ENCODE measurements at places on chromosomes 4 and X.

DNA sequence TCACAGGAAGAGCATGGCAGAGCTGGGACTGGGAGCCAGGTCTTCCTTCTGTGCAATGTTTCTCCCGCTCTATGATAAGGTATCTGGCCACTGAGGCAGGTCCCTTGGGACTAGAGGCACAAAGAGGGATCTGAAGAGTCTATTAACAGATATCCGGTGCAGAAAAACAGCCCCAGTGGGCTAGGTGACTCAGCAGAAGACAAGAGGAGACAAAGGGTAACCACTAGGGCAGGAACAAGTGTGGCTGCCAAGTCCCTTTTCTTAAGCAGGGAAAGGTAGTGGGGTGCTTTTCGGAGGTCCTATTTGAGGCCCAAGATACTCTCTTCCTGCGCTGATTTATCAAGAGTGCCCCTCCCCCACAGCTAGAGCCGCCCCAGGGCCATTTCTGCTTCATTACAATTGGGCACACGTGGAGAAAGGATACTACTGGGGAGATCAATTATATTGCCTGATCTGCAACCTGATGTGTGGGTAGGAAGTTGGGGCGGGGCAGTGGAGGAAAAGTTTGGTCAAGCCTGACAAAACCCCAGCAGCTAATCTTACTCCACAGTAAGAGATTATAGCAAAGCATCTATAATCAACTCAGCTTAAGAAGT is at the start of gene DGAT2L6:
Gene DGAT2L6, plus strand, starts transcription at position 546 of the 596 bp plus-strand sequence. CDS start 100 bp downstream, outside the sequence.
- no peak for DNase-seq

- no peak for DNase-seq
Measured at GRCh38 chr4:9936129-9936644, 85.1 kb downstream of the SLC2A9 start.

DNA sequence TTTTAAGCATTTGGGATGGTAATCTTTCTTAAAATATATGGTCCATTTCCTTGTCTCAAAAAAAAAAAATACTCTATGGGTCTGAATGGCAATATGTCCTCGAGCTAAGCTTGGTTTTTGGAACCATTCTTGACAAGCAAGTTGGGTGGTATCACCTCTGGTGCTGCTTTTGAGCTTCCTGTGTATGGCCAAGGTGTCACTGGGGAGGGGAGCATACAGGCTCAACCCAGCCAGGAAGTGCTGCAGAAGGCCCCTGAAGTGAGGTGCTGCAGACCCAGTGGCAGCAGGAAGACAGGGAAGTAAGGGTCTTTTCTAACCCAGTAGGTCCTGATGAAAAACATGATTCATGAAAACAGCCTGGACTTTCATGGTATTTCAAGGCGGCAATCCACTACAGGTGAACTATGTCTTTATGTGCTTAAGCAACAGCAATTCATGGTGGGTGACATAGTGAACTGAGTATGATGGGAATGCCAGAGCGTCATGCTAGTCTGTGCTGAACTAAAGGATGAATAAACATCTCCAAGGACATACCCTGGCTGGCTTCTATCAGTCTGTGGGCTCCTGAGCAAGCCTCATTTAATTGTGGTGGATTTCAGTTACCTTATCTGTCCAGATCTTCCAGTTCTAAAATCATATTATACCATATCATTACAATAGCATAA is 15.1 kb downstream of the TRAPPC2 start:
- DNase-seq = no peak

- DNase-seq = no peak
Measured at GRCh38 chr4:148740701-148741100, 298.5 kb upstream of the NR3C2 start.

- no peak for DNase-seq
Measured at GRCh38 chr4:70943114-70943513, 40.9 kb downstream of the MOB1B start.

DNA sequence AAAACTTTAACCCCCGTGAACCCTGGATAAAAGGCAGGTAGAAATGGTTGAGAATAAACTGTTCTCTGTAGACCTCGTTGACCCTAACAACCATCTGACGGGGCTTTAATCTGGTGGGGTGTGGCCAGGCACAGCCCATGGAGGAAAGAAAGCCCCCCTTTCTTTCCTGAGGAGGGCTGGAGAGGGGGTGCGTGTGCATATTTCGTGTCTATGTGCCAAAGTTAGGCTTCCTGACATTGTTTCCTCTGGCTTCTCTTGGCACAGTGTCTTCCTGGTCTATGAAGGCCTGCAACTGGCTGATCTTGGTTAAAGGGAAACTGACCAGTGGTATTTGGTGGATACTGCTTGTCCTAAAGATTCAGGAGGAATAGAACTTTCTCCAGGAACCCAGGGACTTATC is 97.1 kb downstream of the MGST2 start:
- DNase-seq = no peak

DNA sequence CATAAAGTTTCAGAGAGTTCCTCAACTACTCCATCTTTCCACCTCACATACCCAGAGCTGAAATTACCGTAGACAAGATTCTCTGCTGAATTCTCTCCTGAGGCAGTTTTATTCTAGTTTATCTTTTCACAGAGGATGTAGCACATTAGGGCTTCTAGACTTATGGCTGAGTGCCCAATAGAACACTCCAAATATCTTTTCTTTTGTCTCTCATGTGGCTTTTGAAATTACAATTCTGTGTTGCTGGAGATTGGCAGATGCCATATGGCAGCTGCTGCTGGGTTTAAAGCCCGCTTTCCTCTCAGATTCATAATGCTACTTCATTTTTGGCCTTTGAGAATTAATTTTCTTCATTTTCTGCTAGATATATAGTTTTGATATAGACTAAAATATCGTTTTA is 107.6 kb upstream of the BANK1 start:
- DNase-seq = no peak

DNA sequence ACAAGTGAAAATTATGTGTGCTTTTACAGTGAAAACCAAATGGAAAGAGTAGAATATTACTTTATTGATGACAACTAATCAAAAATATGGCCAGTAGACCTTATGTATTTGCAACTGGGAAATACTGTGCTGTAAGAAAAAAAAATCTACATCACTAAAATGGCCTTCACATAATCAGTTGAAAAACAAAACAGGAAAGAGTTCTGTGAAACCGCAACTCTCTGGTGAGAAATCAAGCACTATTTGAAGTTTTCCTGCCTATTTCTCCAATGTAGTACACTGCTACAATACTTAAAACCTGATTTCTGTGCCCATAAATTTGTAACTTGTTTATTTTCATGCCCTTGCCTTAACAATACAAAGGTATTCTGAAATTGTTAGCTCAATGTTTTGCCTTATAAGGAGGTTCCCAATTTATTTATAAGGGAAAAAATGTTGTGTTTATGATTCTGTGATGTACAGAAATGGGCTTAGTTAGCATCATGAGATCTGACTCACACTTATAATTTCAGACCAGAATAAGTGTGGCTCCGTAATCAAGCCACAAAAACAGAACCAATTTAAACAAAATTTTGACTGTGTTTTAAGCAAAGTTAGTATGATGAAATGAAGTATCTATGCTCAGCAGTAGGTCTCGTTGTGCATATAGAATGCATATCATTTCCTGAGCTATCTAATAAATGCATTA is 147.1 kb downstream of the FAT4 start:
- DNase-seq = no peak

GRCh38 chr4:172688534-172688933 is 480.1 kb upstream of the GALNT7 start:
- DNase-seq = no peak

GRCh38 chrX:72399816-72400215 is 94.1 kb upstream of the CITED1 start:
- DNase-seq = no peak

DNA sequence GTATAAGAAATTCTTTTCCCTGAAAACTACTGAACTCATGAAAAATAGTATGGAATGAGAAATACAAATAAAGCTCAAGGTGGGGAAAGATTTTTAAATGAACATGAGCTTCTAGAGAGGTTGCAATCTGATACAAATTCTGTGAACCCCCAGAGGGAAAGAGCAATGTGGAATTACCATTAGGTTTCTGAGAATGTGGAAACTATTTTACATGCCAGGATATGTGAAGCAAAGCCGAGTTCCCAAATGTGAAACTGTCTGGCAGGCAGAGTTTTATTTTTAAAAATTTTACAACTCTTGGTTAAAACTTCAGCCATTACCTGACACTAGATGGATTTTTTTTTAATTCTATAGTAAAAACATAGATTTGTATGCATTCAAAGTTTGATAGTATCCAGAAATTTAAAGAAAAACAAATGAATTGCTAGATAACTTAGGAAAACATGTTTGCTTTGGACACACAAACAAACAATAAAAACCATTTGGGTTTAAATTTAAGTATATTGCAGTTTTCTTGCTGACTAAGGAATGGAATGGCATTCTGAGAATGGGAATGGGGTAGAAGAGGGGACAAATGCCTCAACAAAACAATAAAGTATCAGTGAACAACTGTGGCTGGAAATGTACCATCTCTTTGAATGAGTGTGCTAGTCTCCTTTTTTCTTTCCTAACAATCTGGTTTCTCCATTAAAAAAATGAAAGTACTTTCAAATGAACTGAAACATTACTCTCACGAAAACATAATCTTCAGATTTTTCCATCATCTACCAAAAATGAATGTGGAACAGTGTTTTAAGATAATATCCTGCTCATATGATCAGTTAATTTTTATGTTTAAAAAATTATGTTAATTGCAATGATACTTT is 99.6 kb downstream of the PCDH18 start:
- no peak for DNase-seq

GRCh38 chr4:94302191-94302590 is 40.4 kb downstream of the HPGDS start:
- no peak for DNase-seq

DNA sequence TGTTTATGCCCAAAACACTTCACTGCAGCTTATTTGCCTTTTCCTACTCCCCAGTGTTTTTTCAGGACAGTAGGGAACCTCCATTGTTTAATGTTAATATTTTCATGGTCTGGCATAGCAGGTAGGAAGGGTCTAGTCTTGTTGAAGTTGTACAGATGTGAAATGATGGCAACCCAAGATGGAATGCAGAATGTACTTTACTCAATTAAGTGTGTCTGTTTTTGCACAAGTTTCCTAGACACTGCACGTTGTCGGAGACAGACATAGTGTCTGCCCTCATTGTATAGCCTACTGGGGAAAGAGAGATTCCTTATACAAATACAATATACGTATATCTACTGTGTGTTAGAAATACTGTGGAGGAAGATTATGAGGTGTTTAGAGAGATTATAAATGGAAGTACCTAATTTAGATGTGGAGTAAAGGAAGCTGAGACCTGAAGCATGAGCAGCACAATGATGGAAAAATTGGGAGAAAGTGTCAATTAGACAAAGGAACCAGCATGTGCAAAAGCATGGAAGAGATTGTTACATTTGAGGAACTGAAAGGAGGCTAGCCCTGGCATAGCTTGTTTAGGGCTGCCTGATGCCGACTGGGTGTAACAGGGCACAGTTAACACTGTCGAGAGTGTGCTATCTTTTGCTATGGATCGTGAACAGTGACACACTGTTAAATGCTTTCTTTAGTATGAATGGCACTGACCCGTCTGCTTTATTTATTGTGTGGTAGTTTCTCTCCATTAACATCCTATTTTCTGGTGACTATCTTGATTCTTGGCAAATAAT is 18.4 kb downstream of the CPEB2 start:
- DNase-seq = no peak

- no peak for DNase-seq
Measured at GRCh38 chr4:77777135-77777807, 41.9 kb downstream of the CNOT6L start.

DNA sequence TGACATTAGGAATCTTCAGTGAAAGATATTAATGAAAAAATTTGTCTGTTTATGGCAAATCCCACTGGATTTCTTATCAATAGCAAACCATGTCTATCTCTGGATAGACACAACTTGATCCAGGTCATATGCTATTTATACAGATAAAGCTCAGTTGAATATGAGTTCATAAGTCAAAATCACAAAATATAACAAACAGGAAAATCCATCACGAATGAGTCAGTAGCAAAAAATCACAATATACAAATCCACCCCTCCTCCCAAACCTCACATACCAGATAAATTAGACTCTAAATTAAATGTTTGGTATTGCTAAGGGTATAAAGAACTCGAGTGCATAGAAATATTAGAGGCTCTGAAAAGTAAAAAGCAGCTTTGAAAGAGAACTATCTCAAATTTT is 420.5 kb downstream of the TLL1 start:
- DNase-seq = no peak
